ENCODE measurements at places on chromosomes 2 and 18. TPM values are rescaled to one million over a fixed set of nuclear protein-coding genes. Genes with fewer than 3 reads are reported as not detected.

DNA sequence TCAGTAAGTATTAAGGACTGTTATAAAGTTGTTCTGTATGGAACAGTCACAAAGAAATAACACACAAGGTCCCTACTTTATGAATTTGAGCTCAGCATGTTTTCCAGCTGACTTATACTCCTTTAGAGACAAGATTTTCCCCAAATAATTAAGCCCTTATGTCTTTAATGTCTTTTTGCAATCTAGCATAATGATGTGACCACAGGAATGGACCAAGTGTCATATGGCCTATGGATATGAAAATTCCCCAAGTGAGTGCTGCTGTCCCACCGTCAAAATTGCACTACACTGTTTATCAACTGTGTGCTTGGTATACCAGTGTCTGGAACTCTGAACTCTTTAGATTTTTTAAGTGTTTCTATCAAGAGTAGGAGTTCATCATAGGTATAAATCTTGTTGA is 369.6 kb downstream of the PID1 start:
- H3K27me3 ChIP-seq, result no peaks in the 10 kb centered on the region
- no peak for DNase-seq
- no peak overlapping the region for H3K4me3 ChIP-seq
- H3K27ac ChIP-seq, result no peak overlapping the region

GRCh38 chr18:70366174-70366573 is 77.3 kb downstream of the SOCS6 start:
- no peaks in the 10 kb centered on the region for H3K4me1 ChIP-seq
- H3K4me3 ChIP-seq, result no peak overlapping the region
- DNase-seq, result no peak
- H3K27ac ChIP-seq, result no peak overlapping the region
- no peaks in the 10 kb centered on the region for H3K36me3 ChIP-seq

- H3K36me3 ChIP-seq, result no peaks in the 10 kb centered on the region
- no peak for DNase-seq
- H3K4me3 ChIP-seq, result no peak overlapping the region
Observed at GRCh38 chr2:70897203-70897976, 38.3 kb upstream of the ATP6V1B1 start.

- no peaks in the 10 kb centered on the region for H3K27me3 ChIP-seq
- H3K4me1 ChIP-seq, result peaks cover 19% of the 10 kb centered on the region
- no peak overlapping the region for H3K4me3 ChIP-seq
- DNase-seq, result no peak
- no peak overlapping the region for H3K27ac ChIP-seq
Observed at GRCh38 chr2:3299703-3300102, 77.9 kb downstream of the EIPR1 start.

GRCh38 chr2:20450201-20450999 is 3.5 kb downstream of the RHOB start:
- H3K36me3 ChIP-seq, result peaks cover 2% of the 10 kb centered on the region
- peaks cover 15% of the 10 kb centered on the region for H3K27me3 ChIP-seq
- H3K4me3 ChIP-seq, result no peak overlapping the region
- no peak for DNase-seq

DNA sequence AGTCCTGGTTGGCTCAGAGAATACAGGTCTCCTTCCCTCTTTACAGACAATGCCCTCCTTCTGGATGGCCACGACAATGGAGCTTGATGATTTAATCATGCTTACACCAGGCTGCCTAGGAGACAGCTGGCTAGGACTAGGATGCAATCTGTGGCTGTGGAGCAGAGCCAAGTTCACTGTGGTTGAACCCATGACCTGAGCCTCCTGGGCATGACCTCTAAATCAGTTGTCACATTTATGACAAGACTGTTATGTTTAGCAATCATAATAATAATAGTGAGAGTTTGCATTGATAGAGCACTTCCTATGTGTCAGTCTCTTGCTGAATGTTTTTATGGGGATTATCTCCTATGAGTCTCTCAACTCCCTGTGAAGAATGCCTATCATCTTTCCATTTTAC is 244.1 kb downstream of the ICOS start:
- H3K4me3 ChIP-seq, result no peak overlapping the region
- peaks cover 8% of the 10 kb centered on the region for H3K27me3 ChIP-seq
- no peak overlapping the region for H3K27ac ChIP-seq

GRCh38 chr2:239227661-239228371 is 173.0 kb downstream of the HDAC4 start:
- H3K4me3 ChIP-seq, result no peak overlapping the region
- no peaks in the 10 kb centered on the region for H3K36me3 ChIP-seq
- peaks cover 86% of the 10 kb centered on the region for H3K4me1 ChIP-seq
- no peaks in the 10 kb centered on the region for H3K27me3 ChIP-seq

GRCh38 chr2:146108993-146109392 is 1589.1 kb upstream of the ZEB2 start:
- no peaks in the 10 kb centered on the region for H3K36me3 ChIP-seq
- DNase-seq, result no peak

Gene RIT2
- total RNA-seq, result not detected

Gene PLGLB2
- total RNA-seq, result 5.7 TPM
